ENCODE measurements at places on chromosomes 5 and 9.

- DNase-seq, result peak; percentile 17
Measured at GRCh38 chr5:100840370-100840769, 62.7 kb downstream of the ST8SIA4 start.

GRCh38 chr5:95808686-95809413 lies 13.7 kb downstream of the GLRX start:
- peak; percentile 75 for DNase-seq

GRCh38 chr9:93071464-93071863 lies 13.0 kb downstream of the SUSD3 start:
- no peak for DNase-seq

GRCh38 chr9:137417161-137418021 lies 5.6 kb downstream of the EXD3 start:
- DNase-seq, result no peak

GRCh38 chr9:15725953-15726352 lies 173.1 kb downstream of the CCDC171 start:
- no peak for DNase-seq

DNA sequence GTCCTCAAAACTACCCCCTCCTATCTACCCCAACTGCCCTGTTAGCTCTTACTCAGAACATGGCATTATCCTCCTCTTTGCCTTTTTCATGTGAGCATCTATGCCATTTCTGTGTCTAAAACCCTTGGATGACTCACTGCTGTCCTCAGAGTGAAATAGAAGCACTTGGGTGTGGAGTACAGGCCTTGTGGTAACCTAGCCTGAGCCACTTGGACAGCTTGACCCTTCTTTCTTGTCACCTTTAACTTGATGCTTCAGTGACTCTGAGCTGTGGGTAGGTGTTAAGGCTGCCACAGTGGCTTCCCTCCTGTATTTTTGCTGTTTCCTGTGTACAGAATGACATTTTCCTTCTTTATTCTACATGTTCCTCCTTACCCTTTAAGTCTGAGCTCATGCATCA lies 391.4 kb downstream of the SH3GL2 start:
- DNase-seq, result no peak

DNA sequence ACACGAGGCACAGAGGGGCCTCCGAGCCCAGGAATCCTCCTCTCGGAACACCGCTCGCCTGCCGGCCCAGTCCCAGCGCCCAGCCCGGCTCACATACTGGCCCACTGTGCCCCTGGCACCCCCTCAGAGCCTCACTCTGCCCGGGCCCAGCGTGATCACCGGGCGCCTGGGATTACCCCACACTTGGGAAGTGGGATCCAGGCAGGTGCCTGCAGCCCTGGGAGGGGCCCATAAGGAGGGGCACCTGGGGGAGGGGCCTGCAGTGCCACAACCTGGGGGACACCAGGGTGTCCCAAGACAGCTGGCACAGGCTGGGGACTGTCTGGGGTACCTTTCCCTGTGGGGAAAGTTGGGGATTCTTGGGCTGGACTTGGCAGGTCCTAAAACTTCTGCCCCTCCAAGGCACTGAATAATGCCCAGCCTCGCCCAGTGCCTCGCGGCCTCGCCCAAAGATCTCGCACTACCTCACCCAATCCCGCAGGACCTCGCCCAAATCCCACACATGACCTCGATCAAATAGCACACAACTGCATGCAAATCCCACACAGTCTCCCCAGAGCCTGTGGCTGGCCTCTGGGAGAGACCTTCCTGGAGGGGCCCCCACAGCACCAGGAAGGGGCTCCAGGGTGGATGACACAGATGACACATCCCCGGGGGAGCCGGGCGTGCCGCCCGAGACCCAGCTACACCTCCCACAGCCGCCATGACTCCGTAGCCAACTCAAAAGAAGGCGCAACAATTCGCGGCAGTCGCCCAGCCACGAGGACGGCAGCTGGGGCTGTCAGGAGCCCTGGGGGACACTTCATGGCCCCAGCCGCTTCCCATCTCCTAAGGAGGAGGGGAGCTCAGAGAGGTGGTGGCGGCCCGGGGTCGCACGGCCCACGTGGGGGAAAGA lies 13.7 kb downstream of the NOTCH1 start:
- DNase-seq, result peak; percentile 35

- DNase-seq, result no peak
Measured at GRCh38 chr5:122180863-122181548, 51.7 kb downstream of the ZNF474 start.

DNA sequence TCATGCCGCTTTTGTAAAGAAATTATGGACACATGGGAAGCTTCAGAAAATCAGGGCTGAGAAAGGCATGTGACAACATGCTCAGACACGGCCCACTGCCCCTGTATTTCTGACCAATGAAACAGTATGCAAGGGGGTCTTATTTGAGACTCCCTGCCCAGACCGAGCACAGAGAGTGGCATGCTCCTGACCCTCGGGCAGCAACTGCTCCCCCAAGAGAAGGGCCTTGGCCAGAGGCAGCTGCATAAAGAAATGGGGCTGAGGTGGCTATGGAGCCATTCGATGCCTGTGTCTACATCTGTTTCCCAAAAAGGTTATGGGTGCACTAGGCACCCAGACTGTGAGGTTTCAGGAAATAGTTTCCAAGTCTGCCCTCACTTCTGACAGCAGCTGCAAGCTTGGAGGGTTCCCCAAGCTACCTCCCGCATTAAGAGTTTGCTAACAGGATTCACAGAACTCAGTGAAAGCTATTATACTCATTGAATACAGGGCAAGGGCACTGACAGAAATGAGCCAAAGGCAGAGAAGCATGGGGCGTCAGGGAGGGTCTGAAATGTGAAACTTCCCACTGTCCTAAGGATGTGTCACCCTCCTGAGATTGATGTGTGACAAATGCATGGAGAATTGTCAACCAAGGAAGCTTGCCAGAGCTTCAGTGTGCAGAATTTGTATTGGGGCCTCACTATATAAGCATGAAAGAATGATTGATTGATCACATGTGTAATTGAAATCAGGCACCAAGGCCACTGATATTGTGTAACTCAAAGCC lies 94.3 kb downstream of the DAP start:
- no peak for DNase-seq

- no peak for DNase-seq
Measured at GRCh38 chr5:89301321-89302025, 418.5 kb upstream of the MEF2C start.

GRCh38 chr5:128091579-128091978 lies 8.0 kb downstream of the SLC12A2 start:
- no peak for DNase-seq

DNA sequence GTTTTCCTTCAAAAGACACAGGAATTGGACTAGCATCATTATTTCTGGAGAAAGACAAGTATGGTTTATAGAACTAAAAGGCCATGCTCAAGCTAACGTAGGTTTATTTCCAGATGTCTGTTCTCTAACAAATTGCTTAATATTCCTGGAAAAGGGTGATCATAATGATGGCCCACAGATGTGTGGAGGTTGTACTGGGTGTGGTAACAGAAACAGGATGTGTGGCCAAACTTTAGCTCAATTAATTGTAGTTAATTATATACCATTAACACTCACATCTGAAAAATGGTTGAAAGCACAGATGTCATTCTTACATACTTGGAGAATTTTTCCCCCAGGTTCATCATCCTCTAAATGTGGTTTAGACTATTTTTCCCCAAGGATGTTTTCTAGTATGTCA lies 292.7 kb upstream of the RASA1 start:
- DNase-seq, result no peak

DNA sequence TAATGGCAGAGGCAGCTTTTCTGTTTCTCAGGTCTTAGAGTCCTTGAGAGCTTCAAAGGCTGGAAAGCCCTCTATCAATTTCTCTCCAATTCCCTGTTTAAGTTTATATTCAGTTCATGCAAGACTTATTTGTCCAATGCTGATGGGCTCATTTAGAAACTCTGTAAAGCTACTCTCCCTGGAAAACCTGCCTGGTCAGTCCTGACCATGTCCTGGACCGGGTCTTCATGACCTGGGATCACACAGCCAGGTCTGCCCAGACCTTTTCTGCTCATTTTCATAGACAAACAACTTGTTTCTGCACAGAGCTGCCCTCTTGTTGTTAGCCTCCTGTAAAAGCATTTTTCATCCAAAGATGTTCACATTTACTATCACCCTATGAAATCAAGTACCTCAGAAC lies 85.4 kb upstream of the TBCA start:
- no peak for DNase-seq

GRCh38 chr5:119814655-119815054 lies 185.3 kb downstream of the FAM170A start:
- DNase-seq, result no peak

GRCh38 chr5:168304349-168304748 lies 12.9 kb downstream of the WWC1 start:
- DNase-seq, result no peak

GRCh38 chr9:131465401-131465800 lies 37.3 kb upstream of the POMT1 start:
- no peak for DNase-seq

- DNase-seq, result no peak
Measured at GRCh38 chr9:14706530-14707140, 13.4 kb upstream of the ZDHHC21 start.

DNA sequence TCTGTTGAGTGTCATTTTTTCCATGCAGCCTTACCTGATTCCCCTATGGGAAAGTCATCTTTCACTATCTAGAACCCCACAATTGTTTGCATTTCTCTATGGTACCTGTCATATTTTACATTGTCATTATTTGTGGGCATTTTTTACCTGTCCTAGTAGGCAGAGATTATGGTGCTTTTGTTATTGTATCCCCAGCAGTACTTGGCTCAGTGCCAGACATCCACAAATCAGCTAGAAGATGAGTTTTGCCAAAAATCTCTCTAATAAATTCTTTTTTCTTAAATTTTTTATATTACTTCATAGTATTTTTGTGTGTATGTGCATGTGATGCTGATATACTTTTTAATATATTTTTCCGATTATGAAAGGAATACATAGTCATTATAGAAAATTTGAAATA lies 13.2 kb downstream of the GARNL3 start:
- DNase-seq, result no peak

- DNase-seq, result no peak
Measured at GRCh38 chr9:76980566-76980965, 38.9 kb upstream of the FOXB2 start.

- DNase-seq, result no peak
Measured at GRCh38 chr5:74201334-74202081, 439.0 kb downstream of the ENC1 start.

- DNase-seq, result no peak
Measured at GRCh38 chr9:38699337-38699736, 20.6 kb downstream of the FAM240B start.

DNA sequence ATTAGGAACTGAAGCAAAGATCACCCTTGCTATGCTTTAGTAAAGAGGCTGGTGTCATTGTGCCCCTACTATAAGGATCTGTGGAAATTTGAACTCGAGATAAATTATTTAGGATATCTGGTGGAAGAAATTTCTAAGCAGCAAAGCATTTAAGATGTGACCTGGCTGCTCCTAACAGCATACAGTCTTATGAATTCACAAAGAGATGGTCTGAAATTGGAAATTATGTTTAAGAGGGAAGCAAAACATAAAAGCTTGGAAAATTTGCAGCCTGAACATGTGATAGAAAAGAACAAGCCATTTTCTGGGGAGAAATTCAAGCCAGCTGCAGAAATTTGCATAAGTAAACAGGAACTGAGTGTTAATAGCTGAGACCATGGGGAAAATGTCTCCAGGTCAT lies 223.7 kb downstream of the FBXO4 start:
- no peak for DNase-seq

GRCh38 chr5:54651482-54652076 lies 134.0 kb downstream of the SNX18 start:
- no peak for DNase-seq

- DNase-seq, result no peak
Measured at GRCh38 chr9:35452481-35452880, 37.4 kb upstream of the RUSC2 start.

DNA sequence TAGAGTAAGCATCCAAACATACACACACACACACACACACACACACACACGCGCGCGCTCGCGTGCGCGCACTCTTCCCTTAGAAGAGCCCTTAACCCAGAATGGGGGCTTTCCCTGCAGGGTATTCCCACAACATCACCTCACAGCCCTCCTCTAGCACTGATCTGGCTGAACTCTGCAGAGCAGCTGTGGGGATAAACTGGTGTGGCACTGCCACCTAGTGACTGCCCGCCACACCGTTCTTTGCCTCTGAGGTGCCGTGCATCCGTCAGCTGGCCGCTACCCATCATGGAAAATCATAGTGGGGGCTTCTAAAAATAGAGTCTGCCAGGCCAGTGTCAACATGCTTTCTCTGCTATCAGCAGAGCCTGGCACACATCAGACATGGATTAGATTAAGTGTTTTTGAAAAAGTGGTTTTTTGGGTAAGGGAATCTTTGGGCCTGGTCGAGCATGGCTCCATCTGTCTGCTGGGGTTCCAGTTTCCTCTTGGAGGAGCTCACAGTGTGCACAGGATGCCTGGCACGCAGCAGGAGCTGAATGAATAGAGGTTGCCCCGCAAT lies 88.1 kb downstream of the KCNN2 start:
- DNase-seq, result no peak

DNA sequence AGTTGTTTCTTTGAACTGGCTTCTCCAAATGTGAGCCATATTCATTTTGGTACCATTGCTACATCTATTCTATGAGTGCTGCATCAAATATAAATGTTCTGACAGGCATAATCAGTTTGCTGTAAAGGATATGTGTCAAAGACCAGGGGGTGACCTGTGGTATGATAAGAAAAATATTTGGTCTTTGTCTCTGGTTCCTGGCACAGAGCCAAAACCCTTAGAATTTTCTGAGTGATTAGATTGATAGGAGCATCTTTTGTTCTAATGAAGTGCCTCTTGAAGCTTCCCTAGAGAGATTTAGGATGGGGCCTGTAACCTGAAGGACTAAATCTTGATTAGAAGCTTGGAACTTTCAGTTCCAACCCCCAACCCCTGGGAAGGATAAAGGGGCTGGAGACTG lies 256.3 kb downstream of the NNT start:
- DNase-seq, result no peak

GRCh38 chr9:96655198-96655851 lies at the start of gene PRXL2C:
PRXL2C (minus strand) TSS chr9:96655317; CDS start chr9:96655281, 36 bp downstream.
- DNase-seq, result peak; percentile 82

DNA sequence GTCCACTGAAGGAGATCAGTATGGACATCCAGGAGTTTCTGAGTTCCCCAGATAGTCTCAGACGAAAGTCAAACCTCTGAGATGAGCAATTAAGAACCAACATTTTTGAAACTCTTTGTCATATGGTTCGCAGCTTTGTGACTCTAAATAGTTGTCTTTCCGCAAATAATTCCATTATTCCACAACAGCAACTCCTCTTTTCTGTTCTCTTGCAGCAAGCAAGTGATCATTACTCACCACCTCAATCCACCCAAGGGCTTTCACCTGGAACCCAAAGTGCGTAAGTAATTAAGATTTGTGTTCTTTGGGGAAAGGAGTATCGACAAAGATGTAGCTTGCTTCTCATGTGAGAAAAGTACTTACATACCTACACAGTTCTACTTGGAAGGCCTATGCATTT lies 15.6 kb downstream of the MTX3 start:
- DNase-seq, result no peak

- DNase-seq, result no peak
Measured at GRCh38 chr5:30749971-30750370, 443.5 kb upstream of the CDH6 start.

- no peak for DNase-seq
Measured at GRCh38 chr5:74542482-74542881, 98.0 kb downstream of the ENC1 start.
